Esophagus mucosa (tissue), 1 donor: ENCODE measurements at places on chromosomes 7 and 10.

- ATAC-seq: no peak
Observed at GRCh38 chr10:88395677-88396076, 187.4 kb downstream of the RNLS start.

- ATAC-seq: no peak
Observed at GRCh38 chr10:13458687-13459012, 70.2 kb downstream of the BEND7 start.

- ATAC-seq: no peak
Observed at GRCh38 chr7:52962402-52963076, 72.9 kb upstream of the POM121L12 start.

DNA sequence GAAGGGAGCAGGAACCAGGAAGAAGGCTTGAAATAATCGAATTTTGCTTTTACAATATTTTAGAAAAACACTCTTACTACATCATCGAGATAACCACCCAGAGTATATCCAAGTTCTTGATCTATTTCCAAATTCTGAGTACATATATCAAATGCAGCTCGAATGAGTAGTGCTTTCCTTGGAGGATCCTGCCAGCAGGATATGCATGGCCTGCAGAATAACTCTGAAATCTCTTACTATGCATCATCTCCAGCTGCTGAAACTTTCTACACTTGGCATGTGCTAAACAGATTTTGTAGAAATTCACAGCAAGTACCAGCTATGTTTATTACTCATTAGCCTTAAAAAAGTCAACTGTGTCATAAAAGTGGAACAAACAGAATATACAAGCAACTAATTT is 44.0 kb upstream of the ANK3 start:
- ATAC-seq: no peak

DNA sequence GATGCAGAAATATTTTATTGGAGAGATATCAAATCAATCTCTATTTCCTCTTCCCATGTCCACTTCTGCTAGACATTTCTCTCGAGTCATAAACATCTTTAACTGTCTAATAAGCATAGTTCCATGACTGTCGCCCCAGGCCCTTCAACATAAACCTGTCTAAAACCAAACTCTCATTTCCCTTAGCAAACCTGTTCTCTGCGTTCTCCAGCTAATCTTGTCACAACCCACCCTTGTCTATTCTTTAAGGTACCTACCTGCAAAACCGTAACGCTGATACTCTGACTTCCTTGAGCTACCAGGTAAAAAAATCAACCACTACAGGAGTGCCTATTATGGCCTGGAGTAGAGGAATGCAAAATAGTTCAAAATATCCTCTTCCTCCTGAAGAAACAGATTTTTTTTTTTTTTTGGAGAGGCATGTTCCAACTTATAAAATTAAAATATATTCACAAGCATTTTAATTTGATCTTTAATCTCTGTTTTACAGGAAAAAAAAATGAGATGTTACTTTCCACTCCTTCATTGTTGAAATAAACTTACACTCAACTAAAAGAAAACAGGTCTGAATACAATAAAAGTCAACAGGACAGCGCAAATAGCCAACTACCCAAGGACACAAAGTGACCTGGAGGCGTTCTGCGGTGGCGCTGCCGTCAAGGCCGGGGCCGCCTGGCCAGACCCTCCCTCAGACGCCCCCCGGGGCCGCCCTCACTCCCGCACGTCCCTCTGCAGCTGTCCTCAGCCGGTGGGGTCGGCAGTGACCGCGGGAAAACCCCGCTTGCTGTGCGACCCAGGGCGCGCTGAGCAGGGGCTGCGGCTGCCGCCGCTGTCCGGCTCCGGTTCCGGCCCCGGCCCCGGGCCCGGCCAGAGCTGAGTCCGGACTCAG is 765 bp downstream of the SLC25A40 start:
- ATAC-seq: peak; percentile 1

DNA sequence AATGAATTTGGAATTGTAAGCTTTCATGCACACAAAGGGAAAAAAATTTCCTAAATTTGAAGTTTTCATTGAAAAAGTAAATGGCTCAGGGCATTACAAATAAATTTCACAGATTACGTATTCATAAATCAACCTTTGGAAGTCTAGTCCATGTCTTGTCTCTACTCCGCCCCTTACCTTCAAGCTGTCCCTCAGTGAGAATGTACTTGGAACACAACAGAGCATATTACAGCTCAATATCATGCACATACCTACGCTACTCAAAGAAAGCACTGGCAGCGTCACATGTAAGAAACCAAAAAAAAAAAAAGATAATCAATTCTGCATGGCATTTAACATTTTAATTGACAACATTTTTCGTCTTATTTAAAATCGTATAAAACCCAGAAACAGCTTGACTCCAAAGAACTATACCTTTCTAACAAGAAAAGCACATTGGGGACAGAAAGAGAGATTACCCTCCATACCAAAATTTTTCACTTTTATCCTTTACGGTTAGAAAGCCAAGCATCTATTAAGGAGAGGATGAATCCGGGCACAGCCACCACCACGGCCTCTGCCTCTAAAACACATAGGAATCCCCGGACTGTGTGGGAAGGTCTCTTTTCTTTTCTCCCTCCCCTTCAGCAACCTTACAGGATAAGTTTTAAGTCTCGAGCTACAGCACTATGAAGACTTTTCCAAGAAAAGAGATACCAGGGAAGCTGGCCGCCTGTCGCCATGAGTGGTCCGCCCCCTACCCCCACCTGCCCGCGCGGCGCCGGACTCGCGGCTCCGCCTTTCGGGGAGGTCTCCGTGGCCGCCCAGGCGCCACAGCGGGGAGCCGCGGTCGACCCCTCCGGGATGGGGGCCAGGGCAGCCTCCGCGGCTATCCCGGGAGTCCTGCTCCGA is 1.1 kb downstream of the JMJD1C start:
- peak; percentile 31 for ATAC-seq

GRCh38 chr10:19872504-19873271 is 56.5 kb downstream of the PLXDC2 start:
- ATAC-seq: no peak

DNA sequence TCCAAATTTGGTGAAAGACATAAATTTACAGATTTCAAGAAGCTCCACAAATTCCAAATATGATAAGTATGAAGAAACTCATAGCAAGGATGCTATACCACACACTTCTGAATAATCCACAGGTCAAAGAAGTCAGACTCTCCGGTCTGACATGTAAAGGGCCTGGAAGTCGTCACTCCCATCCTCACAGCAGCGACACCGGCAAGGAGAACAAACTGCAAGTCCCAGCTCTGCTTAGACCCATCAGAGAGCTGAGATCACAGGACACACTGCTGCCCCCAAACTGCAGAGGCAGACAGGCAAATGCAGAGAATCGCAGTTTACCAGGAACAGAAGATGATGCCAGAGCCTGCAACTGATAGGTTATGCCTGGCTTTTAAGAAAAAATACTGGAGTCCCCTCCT is 62.0 kb downstream of the AMZ1 start:
- ATAC-seq: no peak

- ATAC-seq: no peak
Observed at GRCh38 chr10:12940791-12941190, 60.7 kb downstream of the CCDC3 start.

DNA sequence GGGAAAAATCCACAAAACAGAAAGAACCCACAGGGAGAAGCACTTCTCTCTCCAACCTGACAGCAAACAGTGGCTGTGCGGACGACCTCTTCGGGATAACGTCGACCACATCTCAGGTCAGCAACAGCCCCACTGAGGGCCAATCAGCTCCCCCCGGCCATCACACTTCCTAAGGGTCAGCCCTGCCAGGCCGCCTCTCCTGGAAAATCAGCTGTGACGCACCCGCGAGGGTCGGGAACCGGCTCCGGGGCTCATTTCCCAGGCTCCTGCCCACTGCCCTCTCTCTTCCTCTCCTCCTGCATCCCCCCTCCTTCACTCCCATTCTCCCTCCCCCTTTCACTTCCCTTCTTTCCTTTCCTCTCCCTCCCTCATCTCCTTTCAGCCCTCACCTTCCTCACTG is 118.3 kb downstream of the DIP2C start:
- peak; percentile 13 for ATAC-seq

- ATAC-seq: peak; percentile 45
Observed at GRCh38 chr7:7761340-7761973, 43.0 kb upstream of the RPA3 start.

GRCh38 chr7:6143997-6144396 is 112.8 kb downstream of the ANKRD61 start:
- ATAC-seq: no peak

DNA sequence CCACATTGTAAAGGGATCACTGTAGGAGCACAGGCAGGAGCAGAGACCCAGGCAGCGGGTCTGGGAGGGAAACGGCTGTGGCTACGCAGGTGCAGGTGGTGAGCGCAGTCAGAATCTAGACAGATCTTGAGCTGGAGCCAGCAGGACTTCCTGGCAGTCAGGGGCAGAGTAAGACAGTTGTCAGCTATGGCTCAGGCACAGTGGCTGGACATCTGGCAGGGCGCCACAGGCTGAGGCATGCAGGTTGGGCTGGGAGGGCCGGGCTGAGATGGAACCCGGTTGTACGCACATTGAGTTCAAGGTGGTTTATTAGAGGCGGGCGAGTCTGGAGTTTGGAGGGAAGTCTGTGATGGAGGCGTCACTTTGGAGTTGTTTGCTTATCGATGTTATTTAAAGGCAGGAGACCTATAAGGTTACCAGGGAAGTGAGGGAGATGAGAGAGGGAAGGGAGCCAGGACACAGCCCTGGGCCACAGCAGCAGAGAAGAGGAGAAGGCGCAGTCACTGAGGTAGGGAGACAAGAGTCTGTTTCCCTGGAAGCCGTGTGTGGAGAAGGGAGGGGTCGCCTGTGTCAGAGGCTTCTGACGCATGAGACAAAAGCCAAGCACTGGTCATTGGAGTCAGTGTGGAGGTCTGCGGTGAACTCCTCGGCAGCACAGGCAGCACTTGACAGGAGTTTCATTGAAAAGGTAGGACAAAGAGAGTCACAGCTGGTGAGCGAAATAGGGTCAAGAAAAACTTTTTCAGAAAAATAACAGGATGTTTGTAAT is 73.8 kb downstream of the LANCL2 start:
- ATAC-seq: no peak

GRCh38 chr7:100893318-100893895 is 2.3 kb downstream of the ACHE start:
- no peak for ATAC-seq

DNA sequence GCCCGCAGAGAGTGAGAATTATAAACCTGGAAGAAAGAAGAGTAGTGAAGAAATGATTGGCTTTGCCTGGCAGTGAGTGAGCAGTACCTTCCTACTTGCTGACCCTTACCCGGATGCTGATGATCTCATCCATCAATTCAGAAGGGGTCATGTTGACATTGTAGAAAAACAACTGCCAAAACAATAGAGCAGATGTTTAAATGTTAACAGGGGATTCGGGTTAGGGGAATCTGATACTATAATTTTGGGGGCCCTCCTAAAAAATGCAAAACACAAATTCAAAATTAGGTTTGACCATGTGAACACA is 78.1 kb downstream of the MYOF start:
- no peak for ATAC-seq

- ATAC-seq: no peak
Observed at GRCh38 chr10:2953495-2953894, 113.9 kb upstream of the PFKP start.

GRCh38 chr10:19728964-19729363 is 87.3 kb upstream of the PLXDC2 start:
- no peak for ATAC-seq

DNA sequence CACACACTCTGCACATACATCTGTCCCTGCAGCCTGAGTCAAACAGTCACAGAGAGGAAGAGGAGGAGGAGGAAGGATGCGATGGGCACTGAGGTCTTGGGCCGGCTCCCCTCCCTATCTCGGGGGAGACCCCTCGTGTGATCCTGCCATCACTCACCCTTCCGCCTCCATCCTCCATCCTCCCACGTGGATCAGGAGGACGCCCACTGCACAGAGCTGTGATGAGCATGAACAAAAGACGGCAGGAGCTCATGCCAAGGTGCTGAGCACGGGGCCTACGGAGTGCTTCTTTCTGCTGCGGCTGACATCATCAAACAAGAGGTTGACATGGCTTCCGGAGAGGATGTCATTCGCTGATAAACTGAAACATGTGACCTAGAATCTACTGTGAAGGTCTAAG is 68.0 kb downstream of the DIP2C start:
- no peak for ATAC-seq

DNA sequence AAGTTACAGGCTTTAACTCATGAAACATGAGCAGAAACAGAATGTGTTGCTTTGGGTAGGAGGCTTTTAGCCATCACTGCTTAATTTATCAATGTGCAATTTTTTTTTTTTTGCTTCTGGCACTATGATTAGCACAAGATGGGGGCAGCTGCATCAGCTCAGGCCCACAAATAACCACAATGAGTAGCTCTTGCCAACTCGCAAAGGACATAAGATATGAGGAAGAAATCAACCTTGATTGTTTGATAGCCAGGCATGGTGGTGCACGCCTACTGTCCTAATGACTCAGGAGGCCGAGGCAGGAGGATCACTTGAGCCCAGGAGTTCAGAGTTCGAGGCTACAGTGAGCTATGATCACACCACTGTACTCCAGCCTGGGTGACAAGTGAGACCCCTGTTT is 12.3 kb downstream of the NOD1 start:
- ATAC-seq: no peak

DNA sequence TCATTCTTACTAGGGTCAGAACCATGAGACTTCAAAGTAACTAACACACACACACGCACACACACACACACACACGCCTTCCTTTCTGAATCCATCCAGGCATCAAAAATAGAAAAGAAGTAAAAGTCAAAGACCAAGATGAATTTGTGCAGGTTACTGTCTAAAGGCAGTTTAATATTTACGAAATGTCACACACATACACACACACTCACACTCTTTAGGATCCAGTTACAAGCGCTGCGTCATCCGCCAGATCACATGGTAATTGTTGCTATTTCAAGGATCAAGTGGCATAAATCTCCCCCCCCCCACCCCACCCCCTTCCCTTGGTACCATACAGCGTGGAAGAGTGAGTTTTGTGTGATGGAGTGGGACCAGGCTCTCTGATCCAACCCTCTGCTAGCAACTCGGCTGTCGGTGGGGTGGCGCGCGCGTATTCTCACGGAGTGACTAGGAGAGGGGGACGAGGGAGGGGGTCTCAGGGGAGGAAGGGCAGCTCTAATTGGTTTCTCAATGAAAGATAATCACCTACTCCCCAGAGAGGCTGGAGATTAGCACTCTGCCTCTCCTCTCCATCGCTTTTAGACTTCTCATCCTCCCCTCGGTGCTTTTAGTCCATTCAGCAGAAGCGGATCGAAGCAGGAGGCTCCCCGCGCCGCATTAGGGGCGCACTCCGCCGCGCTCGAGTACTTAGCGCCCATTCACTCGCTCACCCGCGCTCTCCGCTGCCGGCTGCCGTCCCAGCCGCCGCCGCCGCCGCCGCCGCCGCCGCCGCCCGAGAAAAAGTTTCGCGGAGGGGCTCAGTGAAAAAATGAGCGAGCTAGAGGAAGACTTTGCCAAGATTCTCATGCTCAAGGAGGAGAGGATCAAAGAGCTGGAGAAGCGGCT is 83.5 kb upstream of the PRKG1 start:
- no peak for ATAC-seq
